ENCODE measurements at places on chromosomes 4 and X.

DNA sequence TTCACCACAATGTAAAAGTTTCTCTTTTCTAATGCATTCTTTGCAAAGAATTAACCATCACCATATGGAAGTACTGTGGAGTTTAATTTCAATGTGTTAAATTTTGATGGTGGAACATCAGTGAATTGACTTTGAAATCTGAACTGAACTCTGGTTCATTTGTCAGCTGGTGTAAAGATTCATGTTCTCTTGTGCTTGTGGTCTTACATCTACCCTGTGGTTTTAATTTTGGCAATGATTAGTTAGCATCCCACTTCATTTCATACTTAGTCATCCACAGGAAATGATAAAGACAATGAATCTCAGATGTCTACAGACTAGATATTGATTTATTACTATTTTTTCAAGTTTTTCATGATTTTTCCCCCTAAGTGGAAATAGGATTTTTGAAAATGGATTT lies 77.8 kb downstream of the GRID2 start:
- DNase-seq, result no peak

DNA sequence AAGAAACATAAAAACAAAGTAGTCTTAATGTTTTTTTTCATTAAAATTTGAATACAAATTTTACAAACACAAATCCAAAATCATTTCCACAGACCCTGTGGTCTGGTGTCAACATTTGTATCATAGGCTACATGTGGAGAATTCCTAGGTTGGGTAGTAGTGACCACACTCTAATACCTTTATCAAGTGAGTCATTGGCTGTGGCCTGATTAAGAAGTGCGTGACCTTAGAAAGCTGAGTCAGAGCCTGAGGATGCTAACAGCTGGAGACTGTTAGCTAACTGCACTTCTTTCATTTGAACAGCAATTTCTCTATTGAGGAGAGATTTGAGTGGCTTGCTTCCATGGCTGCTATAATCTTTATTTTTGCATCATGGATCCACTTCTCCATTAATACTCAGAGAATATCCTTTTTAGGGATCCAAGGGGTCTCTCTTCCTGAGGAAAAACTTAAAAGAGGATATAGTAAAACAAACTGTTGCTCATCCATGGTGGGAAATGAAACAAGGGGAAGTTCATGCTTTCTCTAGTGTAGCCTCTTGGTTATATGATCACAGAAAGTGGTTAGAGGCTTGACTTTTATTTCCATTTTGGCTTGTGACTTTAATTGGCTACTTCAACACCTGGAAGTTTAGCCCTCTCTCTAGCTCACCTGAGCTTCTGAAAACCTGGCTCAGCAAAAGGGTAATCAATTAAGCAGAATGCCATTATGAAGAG lies 335.8 kb downstream of the PABPC4L start:
- no peak for DNase-seq

GRCh38 chrX:42472727-42473126 lies 305.2 kb downstream of the PPP1R2C start:
- no peak for DNase-seq

DNA sequence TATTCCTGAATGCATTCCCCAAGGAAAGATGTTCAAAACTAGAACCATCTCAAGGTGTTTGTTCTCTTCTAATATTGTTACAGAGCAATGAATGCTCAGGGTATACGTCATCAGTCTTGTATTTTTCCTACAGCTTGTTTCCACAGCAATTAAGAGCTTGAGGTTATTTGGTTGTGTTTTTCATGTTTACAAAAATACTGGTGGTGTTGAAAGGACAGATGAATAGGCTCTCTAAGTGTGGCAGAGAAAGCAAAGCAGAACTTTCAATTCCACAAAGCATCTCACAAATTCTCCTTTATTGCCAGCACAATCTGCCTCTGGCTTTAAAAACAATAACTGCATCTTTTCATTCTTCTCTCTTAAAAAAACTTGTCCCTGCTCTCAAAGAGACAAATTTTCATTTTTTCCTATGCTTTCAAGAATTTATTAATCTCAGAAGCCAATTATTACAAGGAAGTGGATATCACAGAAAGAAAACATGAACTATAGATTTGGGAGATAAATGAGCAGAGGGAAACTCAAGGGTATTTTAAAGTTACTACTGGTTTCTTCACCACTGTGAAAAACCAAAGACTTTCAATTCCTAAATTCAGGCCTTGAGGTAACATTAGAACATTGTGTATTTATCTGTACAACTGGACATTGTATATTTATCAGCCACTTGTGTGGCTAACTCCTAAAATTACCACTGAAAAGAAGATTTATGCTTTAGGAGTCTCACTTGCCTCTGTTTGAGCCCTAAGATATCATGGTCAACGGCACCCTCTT lies 49.2 kb downstream of the DDX53 start:
- DNase-seq, result no peak

DNA sequence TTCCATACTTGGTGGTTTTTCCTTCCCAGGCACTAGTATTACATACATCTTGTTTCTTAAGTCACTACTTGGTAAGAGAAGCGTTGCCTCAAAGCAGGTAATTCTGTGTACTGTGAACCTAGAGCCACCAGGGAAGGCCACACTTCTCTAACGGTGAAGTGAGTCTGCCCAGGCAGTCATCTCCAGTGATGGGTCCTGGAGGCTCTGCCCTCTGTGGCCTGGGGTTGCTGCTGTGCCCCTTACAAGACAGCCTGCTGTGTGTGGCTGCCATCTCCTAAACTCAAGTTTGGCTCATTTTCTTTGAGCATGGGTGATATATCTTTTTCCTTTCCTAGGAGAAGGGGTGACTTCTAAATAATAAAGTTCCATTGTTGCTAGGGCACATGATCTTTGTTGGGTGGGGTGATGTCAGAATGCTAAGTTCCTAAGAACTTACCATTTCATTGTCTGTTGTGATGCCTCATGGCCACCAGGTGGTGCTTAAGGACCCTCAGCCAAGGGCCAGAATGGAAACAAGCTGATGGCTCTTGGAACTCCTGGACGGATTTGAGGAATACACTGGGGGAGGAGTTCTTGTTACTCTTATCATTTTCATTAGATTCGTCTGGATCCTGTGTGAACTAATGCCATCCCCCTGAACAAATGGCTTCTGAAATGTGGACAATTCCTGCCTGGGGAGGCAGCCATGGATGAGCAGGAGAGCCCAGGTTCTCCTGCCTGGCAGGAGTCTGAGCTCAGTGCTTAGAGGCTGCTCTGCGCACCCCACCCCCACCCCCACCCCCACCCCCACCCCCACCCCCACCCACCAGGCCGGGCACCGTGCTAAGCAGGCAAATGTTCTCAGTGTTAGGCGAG lies 41.1 kb upstream of the WDR1 start:
- peak; percentile 6 for DNase-seq

- DNase-seq, result no peak
These were observed 66.1 kb upstream of the RGN start for GRCh38 chrX:47012131-47012530.

GRCh38 chrX:129818123-129818522 lies 25.6 kb downstream of the ZDHHC9 start:
- no peak for DNase-seq

GRCh38 chr4:76212851-76213414 lies 691 bp downstream of the SCARB2 start:
- DNase-seq, result no peak

- no peak for DNase-seq
These were observed 28.1 kb downstream of the XAGE5 start for GRCh38 chrX:52839137-52839536.

DNA sequence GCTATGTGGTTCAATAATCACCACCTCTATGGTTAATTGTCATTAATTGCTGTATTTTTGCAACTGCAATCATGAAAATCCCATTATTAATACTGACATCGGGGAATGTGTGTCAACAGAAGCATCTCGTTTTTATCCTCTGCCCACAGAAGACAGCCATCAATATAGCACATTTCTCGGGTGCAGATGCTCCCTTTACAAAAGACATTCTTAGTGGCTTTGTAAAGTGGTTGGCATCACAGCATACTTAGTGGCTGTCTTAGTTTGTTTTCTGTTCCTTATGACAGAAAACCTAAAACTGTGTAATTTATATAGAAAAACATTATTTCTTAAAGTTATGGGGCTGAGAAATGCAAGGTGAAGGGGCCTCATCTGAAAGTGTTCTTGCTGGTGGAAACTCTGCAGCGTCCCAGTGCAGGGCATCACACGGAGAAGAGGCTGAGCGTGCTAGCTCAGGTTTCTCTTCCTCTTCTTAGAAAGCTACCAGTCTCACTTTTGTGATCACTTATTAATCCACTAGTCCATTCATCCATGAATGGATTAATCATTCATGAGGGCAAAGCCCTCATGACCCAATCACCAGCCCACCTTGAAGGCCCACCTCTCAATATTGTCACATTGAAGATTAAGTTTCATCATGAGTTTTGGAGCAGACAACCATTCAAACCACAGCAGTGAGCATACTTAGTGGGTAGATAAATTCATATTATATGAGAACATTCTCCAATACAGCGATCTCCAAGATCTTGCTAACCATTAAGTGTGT lies 1067.7 kb upstream of the PABPC4L start:
- no peak for DNase-seq

GRCh38 chr4:67935888-67936287 lies 27.4 kb downstream of the TMPRSS11A start:
- no peak for DNase-seq

DNA sequence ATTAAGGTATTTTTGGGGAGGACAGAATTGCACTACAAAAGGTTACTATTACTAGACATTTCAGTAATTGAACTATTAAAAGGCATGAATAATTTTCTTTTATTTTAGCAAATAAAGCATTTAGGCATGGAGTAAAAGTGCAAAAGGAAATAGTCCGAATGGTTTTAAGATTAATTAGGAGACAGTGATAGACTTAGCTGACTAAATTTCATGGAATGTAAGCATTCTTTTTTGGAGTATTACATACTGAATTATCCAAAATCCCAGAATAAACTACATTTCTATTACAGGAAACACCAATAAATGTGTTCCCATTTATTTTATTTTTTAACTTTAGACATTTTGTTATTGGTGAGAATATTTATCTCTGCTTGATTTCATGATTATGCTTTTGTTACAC lies 30.7 kb upstream of the MAP9 start:
- DNase-seq, result no peak

- DNase-seq, result no peak
These were observed 12.8 kb downstream of the SMIM10L2A start for GRCh38 chrX:135434258-135435138.

DNA sequence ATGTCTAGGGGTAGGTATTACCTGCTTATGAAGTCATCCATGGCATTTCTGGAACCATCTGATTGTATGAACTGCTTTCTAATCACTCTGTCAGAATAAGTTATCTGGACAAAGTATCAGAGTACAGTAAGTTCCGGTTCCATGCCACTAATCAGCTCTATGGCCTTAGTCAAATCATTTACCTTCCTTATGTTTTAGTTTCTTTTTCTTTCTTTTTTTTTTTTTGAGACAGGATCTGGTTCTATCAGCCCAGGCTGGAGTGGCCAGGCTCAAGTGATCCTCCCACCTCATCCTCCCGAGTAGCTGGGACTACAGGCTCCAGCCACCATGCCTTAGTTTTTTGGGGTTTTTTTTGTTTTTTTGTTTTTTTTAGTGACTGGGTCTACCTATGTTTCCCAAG lies 11.5 kb downstream of the XIAP start:
- DNase-seq, result no peak

DNA sequence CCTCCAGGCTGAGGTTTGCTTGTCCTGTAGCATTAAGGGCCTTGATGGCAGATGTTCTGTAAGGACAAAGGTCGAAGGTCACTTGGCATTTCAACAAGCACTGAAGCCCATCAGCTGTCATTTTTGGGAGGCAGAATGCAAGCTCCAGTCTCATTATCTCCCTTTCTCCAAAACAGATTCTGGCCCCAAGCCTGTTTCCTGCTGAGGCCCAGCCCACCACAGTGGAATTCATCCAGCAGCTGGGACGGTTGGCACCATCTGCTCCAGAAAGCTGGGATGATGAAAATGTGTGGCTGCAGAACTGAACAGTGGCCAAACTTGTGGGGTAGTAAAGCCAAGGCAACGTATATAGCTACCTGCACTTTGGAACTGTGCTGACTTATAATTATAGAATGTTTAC lies 17.7 kb upstream of the PPEF2 start:
- no peak for DNase-seq

DNA sequence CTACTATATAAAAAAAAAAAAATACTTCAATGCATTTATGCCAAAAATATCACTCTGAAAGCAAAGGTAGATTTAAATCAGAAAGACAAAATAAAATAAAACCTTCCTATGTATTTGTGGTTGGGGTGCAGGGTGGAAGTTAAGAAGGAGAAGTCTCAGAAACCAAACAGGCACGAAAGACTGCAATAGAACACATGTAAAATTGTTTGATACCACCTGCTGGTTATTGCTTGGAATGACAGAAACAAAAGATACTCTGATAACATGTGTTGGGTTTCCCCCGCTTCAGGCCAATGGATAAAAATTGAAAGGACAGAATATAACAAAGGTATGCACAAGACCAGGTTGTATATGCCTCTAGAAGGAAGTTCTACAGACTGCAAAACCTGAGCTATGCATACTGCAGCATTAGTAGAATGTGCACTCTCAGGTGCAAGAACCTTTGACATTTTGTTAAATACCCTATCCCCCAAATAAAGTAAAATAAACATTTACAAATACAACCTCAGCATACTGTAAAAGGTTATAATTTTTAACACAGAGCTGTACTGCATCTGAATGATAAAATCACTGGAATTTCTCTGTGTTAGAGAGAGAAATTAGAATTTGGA lies 118.8 kb downstream of the GABRA2 start:
- no peak for DNase-seq

DNA sequence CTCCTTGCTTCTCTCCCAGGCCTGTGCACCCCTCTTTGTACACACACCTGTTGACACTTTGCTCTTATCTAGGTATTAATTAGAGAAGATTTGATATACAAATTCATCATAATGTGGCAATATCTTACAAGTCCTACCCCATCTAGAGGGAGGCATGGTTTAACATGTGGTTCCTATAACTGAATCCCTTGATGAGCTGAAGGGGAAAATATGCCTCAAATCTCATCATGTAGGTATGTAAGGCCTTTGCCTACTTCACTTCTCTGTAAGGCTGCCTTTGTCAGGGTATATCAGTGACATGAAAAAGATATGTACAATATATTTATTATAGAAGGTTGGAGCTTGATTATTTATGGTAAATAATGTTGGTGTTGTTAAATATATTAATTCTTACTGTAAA lies 31.9 kb downstream of the HTR2C start:
- DNase-seq, result no peak

Data from activated CD8-positive, alpha-beta memory T cell treated with anti-CD3 and anti-CD28 coated beads for 1 hour (primary cell).